Stimulated activated CD4-positive, alpha-beta T cell treated with anti-CD3 and anti-CD28 coated beads, Interleukin-1b, Interleukin-23, amount 100 ng/mL, for 24 hours (primary cell): ENCODE measurements at places on chromosomes 5 and 9.

- no peak for DNase-seq
These were observed 2096.3 kb upstream of the C9orf72 start for GRCh38 chr9:29669613-29670012.

DNA sequence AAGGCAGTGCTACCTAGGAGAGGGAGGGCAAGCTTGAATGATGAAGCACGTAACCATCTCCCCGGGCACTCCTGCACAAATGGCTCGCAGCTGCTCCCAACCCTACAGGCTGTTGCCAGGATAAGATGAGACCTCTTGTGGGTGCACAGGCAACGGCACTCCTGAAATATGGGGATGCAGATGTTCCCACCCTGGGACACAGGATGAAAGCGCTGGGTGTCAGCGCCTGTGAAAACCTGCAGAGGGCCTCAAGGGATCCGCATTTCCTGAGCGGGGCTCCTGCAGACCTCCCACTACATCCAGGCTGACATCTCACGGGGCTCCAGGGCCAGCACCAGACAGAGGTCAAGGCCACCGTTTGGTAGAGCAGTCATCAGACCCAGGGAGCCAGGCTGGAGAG, 60.7 kb downstream of the SMIM23 start:
- DNase-seq = no peak

DNA sequence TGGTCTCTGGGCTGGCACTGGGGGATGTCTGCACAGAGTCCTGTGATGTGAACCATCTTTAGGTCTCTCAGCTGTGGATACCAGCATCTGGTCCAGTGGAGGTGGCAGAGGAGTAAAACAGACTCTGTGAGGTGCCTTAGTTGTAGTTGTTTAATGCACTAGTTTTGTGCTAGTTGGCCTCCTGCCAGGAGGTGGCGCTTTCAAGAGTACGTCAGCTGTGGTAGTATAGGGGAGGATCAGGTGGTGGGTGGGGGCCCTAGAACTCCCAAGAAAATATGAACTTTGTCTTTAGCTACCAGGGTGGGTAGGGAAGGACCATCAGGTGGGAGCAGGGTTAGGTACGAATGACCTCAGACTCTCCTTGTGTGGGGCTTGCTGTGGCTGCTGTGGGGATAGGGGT, 197.1 kb downstream of the TMC1 start:
- no peak for DNase-seq

DNA sequence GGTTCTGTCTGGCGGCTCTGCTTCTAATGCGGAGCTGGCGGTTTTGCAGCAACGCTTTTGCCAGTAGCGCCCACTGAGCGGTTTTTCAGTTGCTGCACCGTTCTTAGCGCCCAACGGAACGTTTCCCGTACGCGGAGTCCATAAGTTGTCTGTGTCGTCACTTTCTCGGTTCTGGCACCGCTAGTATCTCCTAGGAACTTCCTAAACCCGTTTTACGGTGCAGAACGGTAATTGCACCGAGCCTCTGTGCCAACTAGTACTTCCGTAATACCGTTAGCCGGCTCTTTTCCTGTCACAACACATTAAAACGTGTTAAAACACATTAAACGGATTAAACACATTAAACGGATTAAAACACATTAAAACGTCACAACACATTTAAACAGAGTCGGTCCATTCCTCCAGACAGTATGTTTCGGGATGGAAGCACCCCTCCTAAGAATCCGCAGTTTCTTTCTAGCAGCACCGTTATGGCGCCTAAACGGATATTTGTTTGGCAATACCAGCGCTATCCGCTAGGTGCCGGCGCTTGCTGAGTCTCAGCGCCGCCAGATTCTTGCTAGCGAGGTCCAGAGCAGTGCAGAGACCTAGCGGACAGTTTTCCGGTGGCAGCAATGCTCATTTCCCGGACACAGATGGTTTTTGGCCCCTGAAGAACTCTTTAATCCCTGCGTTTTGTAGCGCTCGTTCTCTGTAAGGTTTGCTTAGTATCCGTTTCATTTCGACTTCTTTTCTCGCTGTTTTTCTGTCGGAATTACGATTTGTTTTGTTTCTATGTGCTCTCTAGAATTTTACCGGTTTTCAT, 45.4 kb downstream of the ANXA2R start:
- peak; percentile 75 for DNase-seq

DNA sequence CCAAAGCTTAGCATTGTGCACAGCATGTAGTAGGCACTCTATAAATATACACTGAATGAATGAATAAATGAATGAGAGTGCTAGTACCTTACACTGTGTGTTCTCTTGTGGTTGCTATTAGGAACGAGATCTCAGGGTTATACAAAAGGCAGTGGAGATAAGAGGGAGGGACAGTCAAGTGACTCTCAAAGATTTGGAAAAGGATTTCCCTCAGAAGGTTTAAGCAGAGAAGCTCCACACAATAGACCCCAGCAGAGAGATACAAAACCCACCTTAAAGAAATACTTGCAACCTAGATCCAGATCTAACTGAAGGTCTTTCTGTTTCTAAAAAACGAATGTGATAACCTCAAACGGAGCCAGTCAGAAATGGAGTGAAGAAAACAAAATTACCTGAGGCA, 11.8 kb upstream of the EFNA5 start:
- DNase-seq = no peak

- no peak for DNase-seq
These were observed 321.1 kb downstream of the ARHGEF28 start for GRCh38 chr5:73946919-73947602.

DNA sequence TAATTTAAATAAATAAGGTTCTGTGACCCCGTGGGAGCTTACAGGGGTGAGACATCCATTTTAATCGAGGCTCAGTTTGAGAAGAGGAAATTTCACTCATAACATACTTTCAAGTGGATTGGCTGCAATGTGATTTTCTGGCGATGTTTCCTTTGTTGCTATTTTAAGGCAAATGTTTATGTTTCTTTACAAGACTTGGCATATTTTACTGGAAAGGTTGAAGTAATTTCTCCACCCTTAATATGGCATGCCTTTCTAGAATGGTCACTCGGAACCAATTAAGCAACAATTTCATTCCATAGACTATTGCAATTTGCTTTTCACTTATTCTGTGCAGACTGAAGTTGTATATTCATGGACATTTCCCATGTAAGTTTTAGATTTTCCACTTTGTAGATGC, 438.0 kb upstream of the WWC1 start:
- no peak for DNase-seq

- DNase-seq = no peak
These were observed 78.6 kb downstream of the AMBP start for GRCh38 chr9:113999256-114000062.

GRCh38 chr9:131999692-132000551, 79.7 kb downstream of the MED27 start:
- no peak for DNase-seq

- no peak for DNase-seq
These were observed 971.2 kb upstream of the CDH9 start for GRCh38 chr5:28009576-28009975.

DNA sequence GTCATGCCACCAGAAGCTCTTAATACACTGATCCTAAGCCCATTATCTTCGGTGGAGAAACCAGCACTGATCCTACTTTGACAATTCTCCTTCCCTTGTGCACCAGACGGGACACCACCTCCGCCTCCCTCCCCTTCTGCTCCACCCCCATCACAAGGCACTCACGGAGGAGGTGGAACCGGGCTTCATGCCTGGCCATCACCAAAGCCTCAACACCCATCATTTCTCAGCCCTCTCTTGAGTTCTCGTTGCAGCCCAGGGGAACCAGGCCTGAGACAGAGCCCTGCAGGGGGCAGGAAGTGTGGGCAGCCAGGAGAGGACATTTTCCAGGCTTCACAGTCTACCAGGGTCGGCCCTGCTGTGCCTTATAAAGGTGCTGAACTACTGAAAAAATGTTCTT, 160.5 kb downstream of the GOLPH3 start:
- DNase-seq = no peak

GRCh38 chr9:95025213-95026147, 292.0 kb downstream of the FANCC start:
- DNase-seq = no peak

DNA sequence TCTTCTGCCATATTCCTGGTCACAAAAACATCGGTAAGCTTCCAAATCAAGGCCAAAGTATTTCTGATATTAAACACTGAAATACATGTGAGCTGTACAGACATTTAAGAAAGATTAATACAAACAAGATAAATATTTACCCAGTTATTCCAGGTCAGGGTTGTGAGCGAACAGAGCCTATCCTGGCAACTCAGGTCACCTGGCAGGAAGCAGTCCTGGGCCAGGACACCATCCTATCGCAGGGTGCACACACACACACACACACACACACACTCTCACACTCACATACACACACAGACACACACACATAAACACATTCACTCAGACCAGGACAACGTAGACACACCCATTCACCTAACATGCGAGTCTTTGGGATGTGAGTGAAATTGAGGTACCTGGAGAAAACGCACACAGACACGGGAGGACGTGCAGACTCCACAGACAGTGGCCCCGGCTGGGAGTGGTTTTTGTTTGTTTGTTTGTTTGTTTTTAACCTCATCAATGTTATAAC, 82.4 kb upstream of the CACNA1B start:
- DNase-seq = no peak

- DNase-seq = no peak
These were observed 2.6 kb downstream of the SLC35A4 start for GRCh38 chr5:140567136-140567818.

DNA sequence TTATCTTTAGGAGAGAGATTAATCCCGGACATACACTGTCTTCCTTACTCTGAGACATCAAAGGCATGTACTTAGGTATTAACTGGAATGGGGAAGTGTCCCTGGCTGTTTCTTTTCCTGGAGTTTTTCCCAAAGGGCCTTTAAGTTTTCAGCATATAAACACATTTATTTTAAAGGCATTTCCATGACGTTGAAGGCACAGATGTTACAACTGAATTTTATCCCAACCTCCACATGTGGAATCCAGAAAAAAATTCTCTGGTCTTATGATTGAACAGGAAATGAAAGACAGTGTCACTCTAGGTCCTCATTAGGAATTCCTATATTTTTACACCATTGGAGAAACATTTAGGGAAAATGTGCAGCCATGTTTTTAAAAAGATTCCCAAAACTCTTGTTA, 41.6 kb upstream of the SHOC1 start:
- DNase-seq = no peak

GRCh38 chr5:179123491-179124272, 63.5 kb downstream of the ZNF354C start:
- no peak for DNase-seq

DNA sequence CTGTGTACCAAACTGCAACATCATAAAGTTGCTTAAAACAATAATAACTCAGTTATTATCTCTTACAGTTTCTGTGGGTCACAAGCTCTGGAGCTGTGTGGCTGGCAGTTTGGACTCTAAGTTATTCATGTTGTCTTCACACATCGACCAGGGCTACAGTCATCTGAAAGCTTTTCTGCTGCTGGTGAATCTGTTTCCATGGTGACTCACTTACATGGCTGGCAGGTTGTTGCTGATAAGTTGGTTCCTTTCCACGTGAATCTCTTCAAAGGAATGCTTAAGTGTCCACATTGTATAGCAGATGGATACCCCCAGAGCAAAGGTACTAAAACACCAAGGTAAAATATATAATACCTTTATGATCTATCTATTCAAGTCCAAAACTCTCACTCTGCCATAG, 44.8 kb upstream of the CYLC2 start:
- no peak for DNase-seq

GRCh38 chr5:150272531-150272930, 17.0 kb downstream of the CAMK2A start:
- no peak for DNase-seq

- no peak for DNase-seq
These were observed 20.1 kb downstream of the SPAAR start for GRCh38 chr9:35929453-35929718.

DNA sequence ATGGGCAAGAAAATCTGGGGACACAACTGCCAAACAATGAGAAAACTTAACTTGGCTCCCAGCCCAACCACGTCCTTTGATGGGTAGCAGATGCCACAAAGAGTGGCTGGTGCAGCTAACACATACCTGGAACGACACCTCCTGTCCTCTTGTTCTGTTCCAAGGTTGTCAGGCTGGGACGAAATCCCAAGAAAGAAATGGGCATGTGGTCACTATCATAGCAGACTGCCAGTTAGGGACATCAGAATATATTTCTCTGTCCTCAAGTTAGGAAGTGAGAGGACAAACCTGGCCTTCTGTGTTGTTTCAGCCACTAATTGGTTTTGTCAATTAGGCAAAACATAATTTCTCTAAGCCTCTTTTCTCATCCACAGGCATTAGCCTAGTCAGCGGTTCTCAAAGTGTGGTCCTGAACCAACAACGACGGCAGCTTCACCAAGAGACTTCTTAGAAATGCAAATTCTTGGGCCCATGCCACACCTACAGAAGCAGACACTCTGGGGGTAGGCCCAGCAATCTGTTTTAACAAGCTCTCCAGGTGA, 63.4 kb downstream of the RAPGEF1 start:
- no peak for DNase-seq

DNA sequence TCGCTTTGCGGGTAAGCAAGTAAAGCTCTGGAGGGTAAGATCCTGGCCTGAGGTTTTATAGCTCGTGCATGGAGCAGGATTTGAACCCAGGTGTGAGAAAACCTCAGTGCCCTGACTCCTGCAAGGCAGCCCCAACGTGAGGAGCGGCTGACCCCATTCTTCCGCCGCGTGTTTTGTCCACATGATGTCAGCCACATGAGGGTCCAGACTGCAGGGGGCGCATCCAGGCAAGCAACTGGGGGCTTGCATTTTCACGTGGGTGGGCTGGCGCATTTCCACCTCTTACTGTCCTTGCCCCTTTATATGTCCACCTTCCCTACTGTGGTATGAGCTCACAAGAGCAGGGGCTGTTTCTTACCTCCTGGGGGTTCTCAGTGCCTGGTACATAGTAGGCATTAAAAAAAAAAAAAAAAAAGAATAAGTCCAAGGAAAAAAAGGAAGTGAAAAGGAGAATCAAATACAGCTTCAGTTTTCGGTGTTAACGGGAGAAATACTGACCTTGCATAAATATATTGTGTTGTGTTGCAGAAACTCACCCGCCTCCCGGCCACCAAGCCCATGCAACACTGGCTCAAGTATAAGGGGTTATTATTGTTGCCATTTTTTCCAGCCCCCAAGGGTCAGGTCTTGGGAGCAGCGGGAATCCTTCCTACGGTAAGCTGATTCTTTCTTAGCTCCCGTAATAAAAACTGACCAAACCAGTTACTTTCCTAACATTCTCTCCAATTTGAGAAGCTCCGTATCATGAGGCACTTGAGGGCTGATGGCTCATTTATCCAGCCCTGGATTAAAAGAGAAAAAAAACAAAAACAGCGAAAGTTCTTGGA, 15.0 kb downstream of the TLX3 start:
- DNase-seq = no peak

DNA sequence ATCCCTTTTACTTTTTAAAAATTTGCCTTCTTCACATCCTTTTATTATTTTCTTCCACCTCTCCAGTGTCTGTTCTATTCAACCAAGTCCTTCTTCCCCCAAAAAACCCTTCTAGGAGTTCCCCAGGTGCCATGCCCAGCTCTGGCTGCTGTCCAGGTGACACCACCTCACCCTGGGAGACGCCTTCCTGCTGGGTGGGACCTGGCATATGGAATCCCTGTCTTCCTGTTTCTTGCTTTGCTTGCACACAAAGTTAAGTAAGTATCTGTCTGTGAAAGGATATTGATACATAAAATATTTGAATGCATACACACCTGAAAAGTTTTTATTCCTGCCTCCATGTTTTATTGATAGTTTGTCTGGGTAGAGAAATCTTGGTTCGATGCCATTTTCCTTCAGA, 23.1 kb upstream of the MED10 start:
- DNase-seq = no peak
